CD4-positive, alpha-beta T cell treated with Interleukin-17A for 4 hours (primary cell): ENCODE measurements at places on chromosomes 1 and 21.

GRCh38 chr1:30046751-30047150 lies 676.6 kb downstream of the MATN1 start:
- no peak for DNase-seq

DNA sequence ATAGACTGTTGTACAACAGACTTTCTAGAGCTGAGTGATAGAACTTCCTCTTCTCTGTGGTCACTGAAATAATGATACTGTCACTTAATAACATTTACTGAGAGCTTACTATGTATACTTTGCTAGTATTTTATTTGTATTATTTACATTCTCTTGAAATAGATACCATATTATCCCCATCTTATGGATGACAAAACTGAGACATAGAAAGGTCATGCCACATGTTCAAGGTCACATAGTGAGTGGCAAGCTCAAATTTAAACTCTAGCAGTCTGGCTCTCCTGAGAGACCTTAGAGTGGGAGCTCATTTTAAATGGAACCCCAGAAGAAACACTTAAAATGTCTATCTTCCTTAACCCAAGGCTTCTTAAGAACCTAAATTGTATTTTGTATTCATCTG lies 266.6 kb upstream of the CAMK1G start:
- no peak for DNase-seq

DNA sequence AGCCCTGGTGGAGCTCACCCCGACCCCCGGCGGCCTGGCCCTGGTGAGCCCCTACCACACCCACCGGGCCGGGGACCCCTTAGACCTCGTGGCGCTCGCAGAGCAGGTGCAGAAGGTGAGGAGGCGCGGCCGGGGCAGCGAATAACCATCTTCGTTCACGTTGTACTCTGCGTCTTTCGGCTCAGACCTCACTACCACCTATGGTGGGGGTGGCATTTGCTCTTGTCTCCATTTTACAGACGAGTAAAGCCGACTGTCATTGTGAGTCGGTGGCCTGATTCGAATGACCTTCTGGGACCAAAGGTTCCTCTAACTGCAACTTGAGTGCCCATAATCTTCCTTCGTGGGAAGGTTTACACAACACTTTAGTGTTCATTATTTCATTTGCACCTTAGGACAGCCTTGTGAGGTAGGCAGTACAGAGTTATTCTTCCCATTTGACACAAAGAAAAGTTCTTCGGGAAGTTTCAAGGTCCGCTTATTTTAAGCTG lies 506 bp downstream of the C1orf50 start:
- no peak for DNase-seq

DNA sequence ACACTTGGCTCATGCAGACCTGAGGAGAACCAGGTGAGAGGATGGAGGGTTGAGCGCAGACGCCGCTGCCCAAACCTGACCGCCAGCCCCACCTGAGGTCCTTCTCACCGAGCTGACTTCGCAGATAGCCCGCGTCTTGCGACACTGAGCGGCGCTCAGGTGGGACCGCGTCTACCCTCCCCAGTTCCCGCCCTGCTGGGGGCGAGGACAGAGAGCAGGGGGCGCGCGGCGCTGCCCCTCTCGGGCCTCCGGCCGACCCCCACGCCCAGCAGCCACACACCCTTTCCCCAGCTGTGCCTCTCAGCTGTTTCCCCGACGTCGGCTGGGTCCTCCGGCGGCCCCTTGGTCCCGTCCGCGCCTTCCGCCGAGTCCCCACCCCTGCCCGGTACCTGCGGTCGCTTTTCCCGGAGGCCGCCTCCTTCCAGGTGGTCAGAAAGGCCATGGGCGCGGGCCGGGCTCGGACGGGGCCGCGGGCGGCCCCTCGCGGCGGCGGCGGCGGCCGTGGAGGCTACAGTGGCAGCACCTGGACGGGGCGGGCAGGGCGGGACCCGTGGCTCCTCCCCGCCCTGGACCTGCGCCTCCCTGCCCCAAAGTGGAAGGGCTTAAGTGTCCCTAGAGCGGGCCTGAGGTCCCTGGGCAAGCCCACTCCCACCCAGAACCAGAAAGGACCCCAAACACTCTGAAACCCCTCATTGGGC lies 14.4 kb upstream of the TTC39A start:
- DNase-seq = no peak

DNA sequence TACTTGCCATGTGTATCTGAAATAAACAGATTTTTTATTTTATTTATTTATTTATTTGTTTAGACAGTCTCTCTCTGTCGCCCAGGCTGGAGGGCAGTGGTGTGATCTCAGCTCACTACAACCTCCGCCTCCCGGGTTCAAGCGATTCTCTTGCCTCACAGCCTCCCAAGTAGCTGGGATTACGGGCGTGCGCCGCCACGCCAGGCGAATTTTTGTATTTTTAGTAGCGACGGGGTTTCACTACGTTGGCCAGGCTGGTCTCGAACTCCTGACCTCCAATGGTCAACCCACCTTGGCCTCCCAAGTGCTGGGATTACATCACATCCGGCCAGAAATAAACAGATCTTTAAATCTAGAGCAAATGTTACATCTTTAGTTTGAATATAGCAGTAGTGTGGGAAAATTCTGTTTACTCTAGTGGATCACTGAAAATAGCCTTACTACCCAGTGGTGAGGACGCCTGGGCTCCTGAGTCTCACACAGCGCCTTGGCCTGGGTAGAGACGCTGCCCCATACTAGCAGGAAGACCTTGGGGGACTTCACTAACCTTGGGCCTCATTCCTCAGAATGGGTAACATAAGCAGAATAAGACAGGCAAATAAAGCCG lies 709 bp downstream of the GART start:
- DNase-seq = no peak
